ENCODE measurements at places on chromosomes 3 and 15.

GRCh38 chr15:59052915-59053407, 52.0 kb upstream of the CCNB2 start:
- no peak for DNase-seq

DNA sequence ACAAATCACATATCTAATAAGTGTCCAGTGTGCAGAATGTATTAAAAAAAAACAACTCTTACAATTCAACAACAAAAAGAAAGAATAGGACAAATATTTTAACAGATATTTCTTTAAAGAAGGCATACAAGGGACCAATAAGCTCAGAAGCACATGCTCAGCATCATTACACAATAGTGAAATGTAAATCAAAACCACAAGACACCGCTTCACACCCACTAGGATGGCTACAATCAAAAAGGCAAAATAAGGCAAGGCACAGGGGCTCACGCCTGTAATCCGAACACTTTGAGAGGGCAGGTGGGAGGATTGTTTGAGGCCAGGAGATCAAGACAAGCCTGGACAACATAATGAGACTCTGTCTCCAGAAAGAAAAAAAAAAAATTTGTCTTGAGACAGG, 255.6 kb downstream of the MAGI1 start:
- DNase-seq: no peak

DNA sequence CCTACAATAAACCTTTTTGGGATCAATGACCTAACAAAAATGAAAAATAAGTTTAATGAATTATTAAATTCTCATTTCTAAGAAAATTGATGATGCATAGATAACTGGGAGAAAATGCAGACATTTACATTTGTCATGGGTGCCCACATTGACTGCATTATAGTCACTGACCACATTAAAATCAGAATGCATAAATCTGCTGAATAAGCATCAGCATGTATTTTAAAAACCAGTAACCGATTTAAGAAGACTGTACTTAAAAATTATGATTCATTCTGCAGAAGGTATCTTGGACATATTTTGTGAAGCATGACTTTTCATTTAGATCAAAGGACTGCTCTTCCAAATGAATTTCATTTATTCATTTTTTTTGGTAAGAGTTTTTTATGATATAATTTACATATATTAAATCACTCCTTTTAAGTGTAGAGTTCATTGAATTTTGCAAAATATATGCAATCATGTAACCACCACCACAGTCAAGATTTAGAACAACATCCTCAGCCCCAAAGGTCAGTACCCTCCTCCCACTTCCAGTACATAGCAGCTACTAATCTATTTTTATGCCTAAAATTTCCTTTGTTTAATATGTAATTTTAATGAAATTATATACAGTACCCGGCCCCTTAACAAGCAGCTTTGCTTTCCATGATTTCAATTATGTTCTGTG, 11.8 kb downstream of the KCNH8 start:
- no peak for DNase-seq

DNA sequence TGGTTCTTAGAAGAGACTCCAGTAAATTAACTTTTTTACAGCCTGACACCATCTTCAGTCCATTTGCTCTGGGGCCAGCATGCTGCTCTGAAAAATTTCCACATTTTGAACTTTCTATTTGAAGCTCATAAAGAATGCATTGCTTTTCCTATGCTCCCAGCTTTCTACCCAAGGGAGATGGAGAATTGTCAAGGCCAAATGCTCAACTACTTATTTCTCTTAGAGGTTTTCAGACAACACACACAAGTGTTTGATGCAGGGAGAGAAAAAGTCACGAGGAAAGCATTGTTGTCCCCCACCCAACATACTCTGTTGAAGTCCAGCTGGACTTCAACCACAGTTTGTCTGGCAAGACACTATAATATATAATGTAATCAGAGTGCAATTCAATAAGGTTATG, 100.3 kb upstream of the CADPS start:
- DNase-seq: no peak

- DNase-seq: no peak
Measured at GRCh38 chr3:18018491-18019160, 276.2 kb upstream of the TBC1D5 start.

DNA sequence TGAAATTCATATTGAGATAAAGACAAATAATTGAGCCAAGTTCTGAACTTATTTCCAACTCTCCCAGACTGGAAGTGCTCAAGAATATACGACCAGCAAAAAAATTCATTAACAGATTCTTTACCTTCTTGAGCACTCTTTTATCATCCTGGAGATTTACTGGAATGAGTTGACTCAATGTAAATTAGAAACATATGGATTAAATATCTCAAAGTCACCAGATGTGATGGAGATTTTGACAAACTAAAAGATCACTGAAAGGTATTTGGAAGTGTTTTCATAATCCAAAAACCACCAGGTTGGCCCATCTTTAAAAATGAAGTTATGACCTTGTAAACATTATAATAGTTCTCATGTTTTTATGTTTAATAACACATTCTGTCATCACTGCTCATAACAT, 433.2 kb upstream of the RASGRP1 start:
- no peak for DNase-seq

- no peak for DNase-seq
Measured at GRCh38 chr3:56629047-56629446, 54.0 kb downstream of the TASOR start.

GRCh38 chr3:162134571-162134970, 638.0 kb downstream of the OTOL1 start:
- no peak for DNase-seq

Data from NCI-H1694 treated with DMSO at 0.1 percent for 48 hours (cell line).